ENCODE measurements at places on chromosomes 1 and 21. TPM values are rescaled to one million over a fixed set of nuclear protein-coding genes. Genes with fewer than 3 reads are reported as not detected.

Gene GJA4
- not detected for total RNA-seq

- peaks cover 17% of the 10 kb centered on the region for H3K4me1 ChIP-seq
- H3K4me3 ChIP-seq: no peak overlapping the region
- no peak for DNase-seq
- no peak overlapping the region for H3K27ac ChIP-seq
These were observed 14.9 kb downstream of the SLC9A1 start for GRCh38 chr1:27139980-27140379.

Gene HSPB7
- total RNA-seq: not detected

- no peaks in the 10 kb centered on the region for H3K27me3 ChIP-seq
- H3K4me1 ChIP-seq: peaks cover 43% of the 10 kb centered on the region
- H3K4me3 ChIP-seq: no peak overlapping the region
- DNase-seq: no peak
- peaks cover 33% of the 10 kb centered on the region for H3K36me3 ChIP-seq
These were observed 7.2 kb downstream of the ZDHHC18 start for GRCh38 chr1:26833432-26834405.

Data from HepG2 (cell line).